NCI-H2227 treated with DMSO at 0.1 percent for 48 hours (cell line): ENCODE measurements at places on chromosomes 13 and 19.

- no peak for DNase-seq
These were observed 178.7 kb downstream of the TBC1D4 start for GRCh38 chr13:75303263-75303662.

- no peak for DNase-seq
These were observed 52.9 kb downstream of the OR10H4 start for GRCh38 chr19:16001481-16002312.

DNA sequence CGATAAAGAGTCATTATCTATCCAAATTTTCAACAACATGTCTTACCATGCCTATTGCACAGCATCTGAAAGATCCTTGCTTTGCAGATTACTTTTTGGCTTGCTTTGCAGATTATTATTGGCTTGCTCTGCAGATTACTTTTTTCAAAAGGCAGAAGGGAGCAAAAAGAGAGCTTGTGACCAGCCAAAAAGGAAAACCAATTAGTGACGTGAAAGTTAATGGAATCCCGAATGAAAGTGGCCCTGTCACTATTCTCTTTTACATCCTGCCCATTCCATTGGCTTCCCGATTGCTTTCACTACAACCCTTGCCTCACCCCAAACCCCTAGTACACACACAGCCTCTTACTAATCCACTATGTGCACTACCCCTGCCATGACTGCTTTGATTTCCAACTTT, 81.3 kb downstream of the LHFPL6 start:
- DNase-seq, result no peak

- DNase-seq, result no peak
These were observed 44.5 kb downstream of the MLLT1 start for GRCh38 chr19:6235031-6235951.

DNA sequence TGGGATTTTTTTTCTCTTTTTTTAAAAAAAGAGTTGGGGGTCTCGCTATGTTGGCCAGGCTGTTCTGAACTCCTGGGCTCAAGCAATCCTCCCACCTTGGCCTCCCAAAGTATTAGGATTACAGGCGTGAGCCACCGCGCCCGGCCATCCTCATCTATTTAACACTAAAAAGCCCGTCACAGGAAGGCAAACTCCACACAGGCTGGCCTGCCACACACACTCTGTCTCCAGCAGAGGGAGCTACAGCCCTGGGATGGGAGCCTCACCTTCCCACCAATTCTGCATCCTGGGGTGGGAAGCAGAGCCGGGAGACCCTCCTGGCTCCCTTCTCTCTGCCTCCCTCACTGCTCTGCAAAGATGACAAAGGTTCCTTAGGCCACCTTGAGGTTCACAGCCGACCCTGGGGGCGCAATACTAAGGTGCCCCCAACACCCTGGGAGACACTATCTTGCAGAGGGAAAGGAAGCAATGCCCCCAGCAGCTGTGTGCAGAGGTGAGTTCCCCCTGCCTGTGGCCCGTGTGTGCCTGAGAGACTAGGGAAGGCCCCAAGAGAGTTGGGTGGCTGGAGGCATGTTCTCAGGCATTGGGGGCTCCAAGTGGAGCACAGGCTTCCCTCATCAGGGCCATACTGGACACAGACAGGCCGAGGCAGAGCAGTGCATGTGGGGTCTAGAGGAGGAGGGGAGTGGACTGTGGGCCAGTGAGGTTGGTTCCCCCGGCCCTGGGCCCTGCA, 27.4 kb upstream of the TIMM44 start:
- no peak for DNase-seq

DNA sequence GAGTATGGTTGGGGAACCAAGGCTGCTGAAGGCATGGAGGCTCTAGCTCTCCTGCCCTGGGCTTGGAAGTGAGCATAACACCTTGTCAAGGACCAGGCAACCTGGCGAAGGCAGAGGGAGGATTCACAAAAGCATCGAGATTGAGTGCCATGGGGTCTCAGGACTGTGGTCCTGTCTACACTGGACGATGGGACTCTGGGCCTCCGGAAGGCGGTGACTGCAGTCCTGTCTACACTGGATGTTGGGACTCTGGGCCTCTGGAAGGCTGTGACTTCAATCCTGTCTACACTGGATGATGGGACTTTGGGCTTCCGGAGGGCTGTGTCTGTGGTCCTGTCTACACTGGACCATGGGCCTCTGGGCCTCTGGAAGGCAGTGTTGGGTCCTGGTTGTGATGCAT, 290.4 kb downstream of the TEX29 start:
- no peak for DNase-seq
